Activated effector memory CD4-positive, alpha-beta T cell treated with anti-CD3 and anti-CD28 coated beads, Interleukin-2, amount 50 U/mL, for 16 hours (primary cell): ENCODE measurements at places on chromosomes 11 and 22.

GRCh38 chr22:39277142-39277607 is 32.4 kb upstream of the PDGFB start:
- DNase-seq, result no peak

- no peak for DNase-seq
Measured at GRCh38 chr11:63761931-63762653, 6.5 kb downstream of the ZFTA start.

DNA sequence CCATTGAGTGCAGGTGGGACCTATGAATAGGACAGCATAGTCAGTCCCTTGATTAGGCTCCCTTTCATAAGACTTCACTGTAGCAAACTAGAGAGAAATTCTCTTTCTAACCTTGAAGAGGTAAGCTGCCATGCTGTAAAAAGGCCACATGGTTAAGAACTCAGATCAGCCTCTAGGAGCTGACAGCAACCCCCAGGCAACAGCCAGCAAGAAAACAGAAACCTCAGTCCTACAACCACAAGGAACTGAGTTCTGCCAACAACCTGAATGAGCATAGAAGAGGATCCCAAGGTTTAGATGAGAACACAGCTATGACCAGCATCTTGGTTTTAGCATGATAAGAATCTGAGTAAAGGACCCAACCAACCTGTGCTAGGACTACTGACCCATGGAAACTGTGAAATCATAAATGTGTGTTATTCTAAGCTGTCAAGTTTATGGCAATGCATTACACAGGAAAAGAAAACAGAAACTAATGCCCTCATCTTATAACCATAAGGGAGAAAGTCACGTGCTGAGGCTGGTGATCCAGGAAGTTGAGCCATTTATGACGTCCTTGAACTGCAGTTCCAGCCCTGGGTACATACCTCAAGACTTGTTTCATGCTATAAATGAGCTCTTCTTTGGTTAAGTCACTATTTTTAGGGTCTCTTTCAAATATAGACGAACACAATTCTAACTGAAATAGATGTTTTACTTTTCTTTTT is 43.3 kb downstream of the RAB38 start:
- no peak for DNase-seq

DNA sequence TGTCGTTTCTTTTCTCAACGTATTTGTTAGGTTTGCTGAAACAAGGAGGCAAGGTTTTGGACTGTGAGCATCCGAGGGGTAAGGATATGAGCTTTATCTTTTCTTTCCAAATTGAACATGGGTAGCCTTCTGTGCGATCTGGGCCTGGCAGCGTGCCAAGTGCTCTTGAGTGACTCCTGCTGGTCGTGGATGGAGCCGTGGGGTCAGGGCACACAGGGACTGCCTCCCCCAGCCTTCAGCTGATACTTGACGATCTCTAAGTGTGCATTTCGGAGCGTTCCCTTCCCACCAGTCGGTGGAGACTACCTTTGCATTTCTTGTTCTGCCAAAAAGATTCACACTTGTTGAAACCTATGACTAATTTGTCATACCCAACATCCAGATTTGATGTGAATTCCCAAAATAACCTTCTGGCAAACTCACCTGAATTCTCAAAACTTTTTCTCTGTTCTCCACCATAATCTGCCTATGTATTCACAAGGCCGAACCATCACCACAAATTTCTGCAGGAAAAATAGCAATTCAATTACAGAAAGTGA is 40.1 kb upstream of the CLMP start:
- DNase-seq, result peak; percentile 72

- DNase-seq, result no peak
Measured at GRCh38 chr11:9493492-9493891, 32.7 kb downstream of the ZNF143 start.

GRCh38 chr22:27576815-27577573 is 224.6 kb downstream of the MN1 start:
- DNase-seq, result no peak

DNA sequence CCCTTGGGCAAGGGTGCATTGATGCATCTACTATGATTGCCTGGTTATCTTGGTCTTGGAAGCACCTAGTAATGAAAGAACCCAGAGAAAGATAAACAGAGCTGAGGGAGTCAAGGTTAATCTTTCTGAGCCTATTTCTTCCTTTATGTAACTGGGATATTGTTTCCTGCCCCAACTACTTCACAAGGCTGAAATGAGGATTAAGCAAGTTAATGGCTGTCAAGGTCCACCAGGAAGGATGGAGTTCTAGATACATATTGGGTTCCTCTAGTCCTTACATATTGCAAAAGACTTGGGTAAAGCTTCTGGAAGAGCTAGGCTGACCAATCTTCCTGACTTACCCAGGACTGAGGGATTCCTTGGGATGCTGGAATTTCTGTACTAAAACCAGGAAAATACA is 589.8 kb downstream of the INSC start:
- DNase-seq, result no peak

DNA sequence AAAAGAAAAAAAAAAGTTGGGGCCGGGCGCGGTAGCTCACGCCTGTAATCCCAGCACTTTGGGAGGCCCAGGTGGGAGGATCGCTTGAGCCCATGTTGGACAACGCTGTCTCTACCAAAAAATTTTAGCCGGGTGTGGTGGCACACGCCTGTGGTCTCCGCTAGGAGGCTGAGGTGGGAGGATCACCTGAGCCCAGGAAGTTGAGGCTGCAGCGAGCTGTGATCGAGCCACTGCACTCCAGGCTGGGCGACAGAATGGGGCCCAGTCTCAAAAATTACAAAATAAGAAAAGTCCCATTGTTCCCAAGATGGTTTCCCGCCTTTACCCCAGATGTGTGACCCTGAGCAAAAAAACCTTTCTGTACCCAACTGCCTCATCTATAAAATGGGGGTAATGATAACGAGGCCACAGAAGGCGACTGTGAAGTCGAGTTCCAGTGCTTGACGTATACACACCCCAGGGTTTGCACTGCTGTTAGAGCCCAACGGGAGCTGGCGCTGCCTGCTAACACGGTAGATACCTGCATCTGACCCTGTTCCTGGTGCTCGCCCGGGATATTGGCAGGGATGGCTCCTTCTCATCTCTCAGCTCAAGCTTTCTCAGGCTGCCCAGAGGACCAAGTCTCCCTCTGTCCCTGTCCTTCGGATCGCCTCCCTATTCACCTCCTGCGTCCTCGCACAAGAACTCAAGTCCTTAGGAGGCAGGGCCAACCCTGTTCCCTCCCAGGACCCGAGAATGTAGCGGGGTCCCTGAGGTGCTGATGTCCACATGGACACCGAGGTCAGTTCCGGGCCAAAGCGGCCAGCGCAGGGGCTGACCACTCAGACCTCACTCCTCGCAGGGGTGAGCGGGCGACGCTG is 1.1 kb upstream of the RPLP2 start:
- DNase-seq, result peak; percentile 81

DNA sequence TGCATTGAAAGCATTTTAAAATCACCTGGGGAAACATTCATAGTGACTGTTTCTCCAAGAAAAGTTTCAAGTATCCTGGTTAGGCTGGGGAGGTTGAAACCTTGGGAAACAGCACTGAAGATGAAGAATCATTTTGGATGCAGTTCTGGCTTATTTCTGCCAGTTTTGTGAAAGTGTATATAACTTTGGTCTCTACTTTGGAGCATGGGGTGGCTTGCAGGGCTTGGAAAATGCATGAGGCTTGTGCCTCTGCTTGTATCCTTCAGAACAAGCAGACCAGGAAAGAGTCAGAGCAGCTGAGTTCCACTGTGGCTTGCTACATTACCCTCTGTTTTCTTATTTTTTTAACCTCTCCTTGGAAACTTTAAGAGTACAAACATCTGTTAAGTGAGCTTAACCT is 19.5 kb downstream of the SLC5A12 start:
- DNase-seq, result no peak

- DNase-seq, result no peak
Measured at GRCh38 chr11:75376175-75376574, 23.1 kb upstream of the RPS3 start.

- DNase-seq, result no peak
Measured at GRCh38 chr22:40261783-40262182, 84.1 kb downstream of the TNRC6B start.

- peak; percentile 66 for DNase-seq
Measured at GRCh38 chr22:31160328-31160978, 471 bp downstream of the RNF185 start.

DNA sequence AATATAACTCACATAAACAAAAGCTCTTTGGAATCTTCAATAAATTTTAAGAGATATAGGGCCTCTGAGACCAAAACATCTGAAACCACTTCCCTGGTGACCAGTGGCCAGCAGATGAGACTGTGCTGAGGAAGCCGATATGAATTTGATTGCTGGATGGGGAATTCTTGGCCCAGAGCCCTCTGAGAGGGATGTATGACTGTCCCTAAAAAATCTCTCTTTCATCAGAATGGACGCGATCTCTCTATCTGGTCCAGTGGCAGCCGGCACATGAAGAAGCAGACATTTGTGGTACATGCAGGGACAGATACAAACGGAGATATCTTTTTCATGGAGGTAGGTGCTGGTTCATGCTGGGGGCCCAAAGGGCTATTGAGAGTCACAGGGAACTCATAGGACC is 37.5 kb downstream of the MYBPC3 start:
- DNase-seq, result no peak

DNA sequence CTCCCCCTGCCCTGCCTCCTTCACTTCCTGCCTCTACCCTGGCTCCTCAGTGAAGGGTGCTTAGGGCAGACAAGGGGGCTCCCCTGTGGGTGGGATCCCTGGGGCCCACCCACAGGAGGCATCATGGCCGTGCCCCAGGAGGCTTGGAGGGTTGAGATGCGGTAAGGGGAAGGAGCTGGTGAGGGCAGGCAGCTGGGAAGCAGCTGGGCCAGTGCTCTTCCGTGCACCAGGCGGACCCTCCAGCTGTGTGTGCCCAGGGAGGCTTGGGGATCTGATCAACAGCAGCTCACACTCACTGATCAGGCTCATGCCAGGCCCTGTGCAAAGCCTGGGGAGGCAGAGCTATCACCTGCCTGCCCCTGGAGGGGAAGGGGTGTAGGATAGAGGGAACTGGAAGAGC is 59.3 kb upstream of the TTLL12 start:
- no peak for DNase-seq

GRCh38 chr11:1755692-1756561 is 5.5 kb upstream of the IFITM10 start:
- no peak for DNase-seq

DNA sequence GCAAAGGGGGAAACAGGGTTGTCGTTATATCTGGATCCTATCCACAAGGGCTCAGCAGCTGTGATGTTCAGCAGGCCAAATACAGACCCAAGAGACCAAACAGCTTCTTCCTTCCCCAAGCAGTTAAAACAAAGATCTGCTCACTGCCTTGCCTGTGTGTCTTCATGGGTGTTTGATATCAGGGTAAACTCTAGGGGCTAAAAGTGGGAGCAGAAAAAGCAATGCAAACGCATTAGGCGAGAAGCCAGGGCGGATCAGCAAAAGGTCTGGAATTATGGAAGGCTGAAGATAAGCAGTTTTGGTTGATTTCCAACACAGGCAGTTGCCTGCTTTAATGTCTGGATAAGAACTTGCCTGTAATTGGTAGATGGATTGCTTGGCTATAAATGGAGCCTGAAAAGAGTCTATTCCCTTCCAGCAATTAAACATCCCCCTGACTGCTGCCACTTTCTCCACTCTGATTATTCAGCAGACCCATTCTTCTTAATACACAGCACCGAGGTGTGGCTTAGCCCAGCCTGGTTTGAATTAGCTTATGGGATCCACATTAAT is 126.3 kb downstream of the COMMD9 start:
- DNase-seq, result no peak

DNA sequence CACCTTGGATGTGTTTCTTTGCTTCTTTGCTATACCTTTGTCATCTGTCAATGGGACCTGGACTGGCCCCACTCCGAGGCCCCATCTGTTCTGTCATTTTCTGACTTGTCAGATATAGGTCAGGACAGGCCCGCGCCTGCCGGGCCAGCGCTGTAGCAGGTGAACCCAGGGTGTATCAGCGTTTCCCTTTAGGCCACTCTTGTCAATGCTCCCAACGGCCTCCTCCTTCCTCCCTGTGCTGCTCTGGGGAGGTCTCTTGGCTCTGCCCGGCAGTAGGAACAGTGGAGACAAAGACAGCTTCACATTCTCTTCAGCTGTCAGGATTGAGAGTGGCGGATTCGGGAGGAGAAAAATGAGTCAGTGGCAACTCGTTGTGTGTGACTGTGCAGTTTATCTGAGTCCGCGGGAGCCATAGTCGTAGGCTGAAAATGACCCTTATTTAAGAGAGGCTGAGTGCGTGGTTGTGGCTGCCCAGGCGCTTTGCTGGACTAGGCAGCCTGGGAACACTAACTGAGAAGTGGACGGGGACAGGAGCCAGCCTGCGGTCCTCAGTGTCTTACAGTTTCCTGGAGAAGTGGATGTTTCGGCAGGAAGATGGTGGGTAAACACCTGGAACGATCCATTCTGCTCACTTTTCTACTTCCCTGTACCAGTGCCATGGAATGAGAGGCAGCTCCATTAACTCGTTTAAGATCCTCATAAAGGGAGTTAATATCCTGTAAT is 102.3 kb downstream of the PRR5L start:
- DNase-seq, result no peak

GRCh38 chr11:76444065-76444383 is 794 bp upstream of the EMSY start:
- DNase-seq, result no peak

GRCh38 chr11:17593466-17594245 is 46.6 kb downstream of the OTOG start:
- peak; percentile 43 for DNase-seq

- no peak for DNase-seq
Measured at GRCh38 chr22:22425783-22426624, 82.5 kb downstream of the ZNF280B start.

DNA sequence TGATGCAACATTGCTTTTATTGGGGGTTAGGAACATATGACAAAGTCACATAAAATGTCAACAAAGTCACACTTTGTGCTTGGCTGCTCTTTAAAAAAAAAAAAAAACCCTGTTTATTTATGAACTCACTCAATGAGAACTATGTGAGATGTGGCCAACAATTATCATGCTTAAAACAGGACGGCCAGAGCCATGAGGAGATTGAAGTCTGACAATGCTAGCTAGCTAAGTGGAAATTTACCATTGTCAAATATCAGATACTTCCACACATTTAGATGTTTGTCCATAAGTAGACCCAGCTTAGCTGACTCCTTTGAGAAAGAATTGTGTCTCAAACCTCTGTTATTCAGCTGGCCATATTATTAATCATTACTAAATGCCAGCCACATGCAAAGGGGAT is 26.9 kb downstream of the BLID start:
- DNase-seq, result no peak

DNA sequence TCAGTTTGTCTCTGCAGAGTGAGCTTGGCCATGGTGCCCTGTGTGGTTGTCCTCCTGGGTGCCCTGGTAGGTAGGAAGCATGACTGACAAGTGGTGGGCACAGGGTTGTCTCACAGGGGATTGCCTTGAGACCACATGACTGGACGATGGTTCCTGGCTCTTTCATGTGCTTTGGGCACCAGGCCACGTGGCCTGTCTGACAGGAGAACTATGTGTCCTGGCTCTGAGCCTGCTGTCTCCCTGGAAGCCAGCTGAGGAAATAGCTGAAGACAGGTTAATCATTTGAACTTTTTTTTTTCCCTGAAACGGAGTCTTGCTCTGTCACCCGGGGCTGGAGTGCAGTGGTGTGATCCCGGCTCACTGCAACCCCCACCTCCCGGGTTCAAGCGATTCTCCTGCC is 93.2 kb downstream of the LDLRAD3 start:
- no peak for DNase-seq

GRCh38 chr11:109957601-109958000 is 135.6 kb upstream of the ZC3H12C start:
- DNase-seq, result no peak
